Panc1 (cell line): ENCODE measurements at places on chromosomes 1 and 21. TPM values are rescaled to one million over a fixed set of nuclear protein-coding genes. Genes with fewer than 3 reads are reported as not detected.
A peak's percentile ranks its signal among the peaks of the same experiment; 100 is the strongest.

Gene PGLYRP3
- not detected for total RNA-seq

Gene GLIS1
- total RNA-seq = 0.28 TPM

Gene GLMN
- 10.4 TPM for total RNA-seq

Gene COL24A1
- total RNA-seq = 0.08 TPM

Gene CTSE
- not detected for total RNA-seq

Gene CYB5RL
- total RNA-seq = 19.4 TPM

Gene NECTIN4
- total RNA-seq = not detected

Gene LIN28A
- 0.64 TPM for total RNA-seq

Gene EPS15
- 54.4 TPM for total RNA-seq

Gene OLFML2B
- 1.5 TPM for total RNA-seq

Gene NUDT4B
- total RNA-seq = 0.59 TPM

Gene NASP
- 193 TPM for total RNA-seq

GRCh38 chr1:56025942-56026341 lies 553.4 kb downstream of the PLPP3 start:
- no peaks in the 10 kb centered on the region for H3K36me3 ChIP-seq
- no peaks in the 10 kb centered on the region for H3K27me3 ChIP-seq
- no peaks in the 10 kb centered on the region for H3K4me1 ChIP-seq
- no peak overlapping the region for H3K4me3 ChIP-seq
- no peak overlapping the region for H3K27ac ChIP-seq

GRCh38 chr1:229325853-229326487 lies 16.9 kb downstream of the CCSAP start:
- H3K4me3 ChIP-seq = no peak overlapping the region
- no peak for DNase-seq
- H3K27ac ChIP-seq = no peak overlapping the region
- H3K4me1 ChIP-seq = no peaks in the 10 kb centered on the region
- peaks cover 13% of the 10 kb centered on the region for H3K36me3 ChIP-seq

DNA sequence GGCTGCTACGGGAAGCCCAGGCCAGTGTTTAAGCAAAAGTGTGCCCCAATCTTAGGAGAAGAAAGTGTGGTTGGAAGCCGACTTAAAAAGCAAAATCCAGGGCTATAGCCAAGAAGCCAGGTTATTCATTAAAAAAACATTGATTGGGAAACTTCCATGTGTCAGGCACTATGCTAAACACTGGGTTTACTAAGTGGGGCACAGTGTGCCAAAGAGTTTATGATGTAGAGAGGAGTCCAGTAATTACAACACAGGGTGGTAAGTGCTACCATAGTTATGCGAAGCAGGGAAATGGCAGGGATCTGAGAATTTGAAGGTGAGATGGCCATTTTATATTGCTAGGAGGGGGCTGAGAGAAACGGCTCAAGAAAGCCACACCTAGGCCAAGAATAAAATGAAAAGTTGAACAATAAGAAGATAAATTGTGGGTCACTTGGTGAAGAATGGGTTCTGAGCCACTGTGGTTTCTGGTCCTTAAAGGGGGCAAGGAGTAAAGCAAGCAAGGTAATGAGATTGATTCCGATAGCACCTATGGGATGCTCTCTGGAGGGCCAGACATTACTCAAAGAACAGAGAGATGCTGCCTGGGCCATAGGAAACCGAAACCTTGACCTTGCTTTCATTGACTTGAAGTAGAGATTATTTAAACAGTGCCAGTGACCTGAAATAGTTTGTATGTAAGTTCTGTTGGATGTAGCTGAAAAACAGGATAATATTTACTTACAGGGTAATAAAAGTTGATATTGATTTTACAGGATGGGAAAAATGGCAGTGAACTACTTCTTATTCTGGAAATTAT lies 177.8 kb downstream of the GIPC2 start:
- no peak for DNase-seq
- no peaks in the 10 kb centered on the region for H3K4me1 ChIP-seq
- no peaks in the 10 kb centered on the region for H3K36me3 ChIP-seq

DNA sequence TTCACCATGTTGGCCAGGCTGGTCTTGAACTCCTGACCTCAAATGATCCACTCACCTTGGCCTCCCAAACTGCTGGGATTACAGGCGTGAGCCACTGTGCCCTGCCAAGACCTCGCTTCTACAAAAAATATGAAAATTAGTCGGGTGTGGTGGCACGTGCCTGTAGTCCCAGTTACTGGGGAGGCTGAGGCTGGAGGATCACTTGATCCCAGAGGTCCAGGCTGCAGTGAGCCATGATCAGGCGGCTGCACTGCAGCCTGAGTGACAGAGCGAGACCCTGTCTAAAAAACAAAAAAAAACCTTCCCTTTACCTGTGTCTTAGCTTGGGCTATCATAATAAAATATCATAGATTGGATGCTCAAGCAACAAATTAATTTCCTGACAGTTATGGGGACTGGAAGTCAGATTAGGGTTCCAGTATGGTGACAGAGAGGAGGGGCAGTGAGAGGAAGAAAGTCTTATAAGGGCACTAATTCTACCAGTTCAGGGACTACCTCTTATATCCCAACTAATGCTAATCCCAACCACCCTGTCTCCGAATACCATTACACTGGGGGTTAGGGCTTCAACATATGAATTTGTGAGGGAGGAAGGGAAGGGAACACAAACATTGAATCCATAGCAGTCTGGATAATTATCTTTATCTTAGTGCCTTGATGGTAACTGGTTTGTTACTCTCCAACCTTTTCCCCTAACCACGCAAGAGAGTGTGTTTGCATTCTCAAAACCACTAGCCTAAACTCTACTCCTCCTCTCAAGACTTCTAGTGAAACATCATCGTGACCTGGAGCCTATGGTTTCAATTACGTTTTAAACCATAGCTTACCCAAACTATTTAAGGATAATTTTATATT lies 1.0 kb upstream of the NAXE start:
- H3K4me1 ChIP-seq = peaks cover 32% of the 10 kb centered on the region
- H3K27ac ChIP-seq = peak overlapping the region; percentile 99
- H3K4me3 ChIP-seq = peak overlapping the region; percentile 84
- DNase-seq = no peak
- no peaks in the 10 kb centered on the region for H3K27me3 ChIP-seq

- H3K4me1 ChIP-seq = no peaks in the 10 kb centered on the region
- no peaks in the 10 kb centered on the region for H3K27me3 ChIP-seq
- H3K36me3 ChIP-seq = no peaks in the 10 kb centered on the region
Measured at GRCh38 chr1:232452117-232452516, 177.8 kb downstream of the SIPA1L2 start.

DNA sequence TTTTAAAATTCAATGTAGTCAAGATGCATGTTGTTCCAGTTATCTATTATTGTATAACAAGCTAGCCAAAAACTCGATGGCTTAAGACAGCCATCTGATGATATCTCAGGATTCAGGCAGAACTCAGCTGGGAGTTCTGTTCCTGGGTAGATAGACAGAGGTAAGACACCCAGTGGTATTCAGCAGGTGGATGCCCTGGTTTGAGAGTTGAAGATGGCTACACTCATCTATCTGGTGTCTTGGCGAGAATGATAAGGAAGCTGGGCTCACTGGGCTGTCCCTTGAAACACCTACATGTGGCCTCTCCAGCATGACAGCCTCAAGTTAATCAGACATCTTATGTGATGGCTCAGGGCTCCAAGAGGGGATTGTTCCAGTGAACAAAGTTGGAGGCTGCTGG lies 3.3 kb upstream of the KCNK1 start:
- peaks cover 38% of the 10 kb centered on the region for H3K27me3 ChIP-seq
- no peak overlapping the region for H3K4me3 ChIP-seq
- H3K4me1 ChIP-seq = peaks cover 3% of the 10 kb centered on the region; the same call in 1 of the 2 replicates
- peaks cover 5% of the 10 kb centered on the region; the same call in 1 of the 2 replicates for H3K36me3 ChIP-seq

DNA sequence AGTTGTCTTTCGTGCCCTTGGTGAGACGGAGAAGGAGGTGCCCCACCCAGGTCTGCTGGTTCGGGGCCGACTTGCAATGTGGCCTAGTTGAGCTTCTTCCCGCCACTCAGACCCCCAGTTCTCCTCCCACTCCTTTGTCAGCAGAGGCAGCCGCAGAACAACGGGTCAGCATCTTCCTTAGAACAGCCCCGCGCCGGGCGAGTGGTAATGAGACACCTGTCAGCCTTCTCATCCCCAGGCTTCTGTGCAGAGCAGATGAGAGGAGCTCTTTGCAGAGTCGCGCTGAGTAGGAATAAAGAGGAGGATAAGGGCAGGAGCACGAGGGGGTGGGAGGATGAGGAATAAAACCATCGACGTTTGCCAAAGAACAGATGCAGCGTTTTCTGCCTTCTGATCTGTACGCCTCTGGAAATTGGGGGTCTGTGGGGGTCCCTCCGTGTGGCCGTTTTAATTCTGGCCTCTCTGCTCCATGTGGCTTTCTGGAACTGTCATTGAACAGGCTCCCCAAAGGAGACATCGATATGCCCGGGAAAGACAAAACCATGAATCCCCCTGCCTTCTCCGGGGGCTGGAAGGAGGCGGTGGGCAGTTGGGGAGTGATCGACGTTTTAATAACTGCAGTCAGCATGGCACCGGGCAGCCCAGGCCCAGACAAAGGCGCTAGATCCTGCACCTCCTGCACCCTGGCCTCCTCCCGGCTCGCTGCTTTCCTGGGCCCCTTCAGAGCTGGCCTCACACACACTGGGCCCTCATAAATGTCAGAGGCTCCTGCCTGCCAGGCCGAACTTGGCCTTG lies 27.5 kb upstream of the IGSF21 start:
- H3K27me3 ChIP-seq = peaks cover 10% of the 10 kb centered on the region
- H3K4me3 ChIP-seq = no peak overlapping the region
- no peaks in the 10 kb centered on the region for H3K36me3 ChIP-seq
- H3K27ac ChIP-seq = no peak overlapping the region
- DNase-seq = no peak
- H3K4me1 ChIP-seq = no peaks in the 10 kb centered on the region

DNA sequence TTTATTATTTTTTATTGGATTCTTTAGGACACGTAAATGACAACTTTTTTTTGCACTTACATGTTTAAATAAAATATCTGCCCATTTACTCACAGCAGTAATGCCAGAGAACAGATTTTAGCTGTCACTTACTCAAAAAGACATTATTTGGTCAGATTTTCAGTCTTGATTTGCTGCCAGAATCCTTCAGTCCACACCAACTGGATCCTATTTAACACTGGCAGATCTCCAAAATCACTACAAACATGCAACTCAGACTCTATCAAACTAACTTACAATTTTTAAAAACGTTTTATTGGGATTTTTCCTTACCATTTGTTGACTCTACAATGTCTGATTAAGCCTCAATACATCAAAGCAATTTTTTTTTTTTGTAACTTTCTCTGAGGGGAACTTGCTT lies 11.1 kb downstream of the ATP6V1G3 start:
- H3K36me3 ChIP-seq = no peaks in the 10 kb centered on the region
- no peak overlapping the region for H3K27ac ChIP-seq
- DNase-seq = no peak

GRCh38 chr1:1162597-1163537 lies 10.8 kb upstream of the TTLL10 start:
- no peaks in the 10 kb centered on the region for H3K36me3 ChIP-seq
- no peaks in the 10 kb centered on the region for H3K27me3 ChIP-seq

DNA sequence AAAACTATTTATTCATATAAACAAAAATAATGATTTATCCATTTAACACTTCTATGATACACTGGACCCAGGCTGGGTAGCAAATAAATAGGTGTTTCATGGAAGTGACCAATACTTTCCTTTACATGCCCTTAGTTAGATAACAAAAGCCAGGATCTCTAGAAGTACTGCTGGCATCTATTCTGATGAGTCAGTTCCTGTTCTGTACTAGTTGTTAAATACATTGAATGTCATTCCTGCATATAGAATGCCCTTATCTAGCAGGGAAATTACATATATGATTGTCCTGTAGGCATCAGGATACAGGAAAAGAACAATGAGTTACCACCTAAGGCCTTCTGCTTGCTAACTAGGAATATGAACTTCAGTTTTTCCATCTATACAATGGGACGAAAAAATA lies 130.8 kb downstream of the HFM1 start:
- DNase-seq = no peak
- no peak overlapping the region for H3K4me3 ChIP-seq
- peaks cover 6% of the 10 kb centered on the region; the same call in 1 of the 2 replicates for H3K27me3 ChIP-seq
- H3K27ac ChIP-seq = no peak overlapping the region
- H3K4me1 ChIP-seq = no peaks in the 10 kb centered on the region

DNA sequence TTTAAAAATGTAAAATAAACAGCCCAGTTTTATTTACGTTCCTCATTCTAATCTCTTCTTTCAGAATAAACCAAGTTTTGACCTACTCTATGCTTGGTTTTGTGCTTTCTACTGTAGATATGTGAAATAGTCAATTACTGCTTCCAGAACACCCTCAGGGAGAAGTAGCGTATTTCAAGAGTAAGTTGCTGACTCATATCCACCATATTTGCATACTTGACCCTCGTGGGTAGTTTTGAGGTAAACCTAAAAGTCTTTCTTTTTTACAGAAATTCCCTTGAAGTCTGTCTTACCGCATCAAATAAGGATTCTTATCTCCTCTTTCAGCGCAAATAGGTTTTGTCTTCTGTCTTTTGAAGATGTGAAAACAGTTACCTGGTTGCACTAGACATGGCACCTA lies 1.4 kb upstream of the OR2L3 start:
- DNase-seq = no peak
- H3K27ac ChIP-seq = no peak overlapping the region
- no peaks in the 10 kb centered on the region for H3K27me3 ChIP-seq
- no peaks in the 10 kb centered on the region for H3K4me1 ChIP-seq

- no peak overlapping the region for H3K4me3 ChIP-seq
- H3K36me3 ChIP-seq = no peaks in the 10 kb centered on the region
- H3K4me1 ChIP-seq = no peaks in the 10 kb centered on the region
- H3K27ac ChIP-seq = no peak overlapping the region
- H3K27me3 ChIP-seq = no peaks in the 10 kb centered on the region; the same call in 1 of the 2 replicates
- no peak for DNase-seq
Measured at GRCh38 chr1:42359466-42359865, 21.1 kb upstream of the RIMKLA start.

GRCh38 chr1:170424346-170424745 lies 107.6 kb upstream of the GORAB start:
- DNase-seq = no peak
- no peaks in the 10 kb centered on the region for H3K27me3 ChIP-seq
- no peak overlapping the region for H3K4me3 ChIP-seq
- H3K27ac ChIP-seq = no peak overlapping the region

DNA sequence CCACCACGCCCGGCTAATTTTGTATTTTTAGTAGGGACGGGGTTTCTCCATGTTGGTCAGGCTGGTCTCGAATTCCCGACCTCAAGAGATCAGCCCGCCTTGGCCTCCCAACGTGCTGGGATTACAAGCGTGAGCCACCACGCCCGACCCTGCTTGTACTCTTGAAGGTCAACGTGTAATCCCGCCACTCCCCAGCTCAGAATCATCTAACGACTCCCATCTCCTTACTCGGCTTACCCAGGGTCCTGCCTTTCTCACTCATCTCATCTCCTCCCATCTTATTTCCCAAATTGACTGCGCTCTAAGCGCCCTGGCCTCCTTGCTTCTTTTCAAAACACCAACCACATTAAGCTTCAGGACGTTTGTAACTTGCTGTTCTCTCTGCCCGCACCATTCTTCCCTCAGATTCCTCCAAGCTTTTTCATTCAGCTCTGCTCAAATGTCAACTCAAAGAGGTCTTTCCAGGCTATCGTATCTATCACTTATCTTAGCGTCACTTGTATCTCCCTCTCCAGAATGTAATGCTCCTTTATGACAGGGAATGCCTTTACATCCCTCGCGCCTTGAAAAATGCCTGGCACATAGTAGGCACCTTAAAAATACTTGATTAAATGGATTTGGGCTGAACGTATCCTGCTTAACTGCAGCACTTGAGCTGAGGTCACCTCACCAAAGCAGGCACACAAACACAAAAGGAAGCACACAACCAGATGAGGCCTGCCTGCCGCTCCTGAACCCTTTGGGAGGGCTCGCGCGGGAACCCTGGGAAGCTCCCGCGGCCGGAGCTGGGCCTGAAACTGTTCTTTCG lies 1.4 kb upstream of the USP1 start:
- H3K4me3 ChIP-seq = peak overlapping the region; percentile 95
- H3K27ac ChIP-seq = peak overlapping the region; percentile 99
- H3K27me3 ChIP-seq = no peaks in the 10 kb centered on the region
- no peak for DNase-seq
- H3K4me1 ChIP-seq = peaks cover 11% of the 10 kb centered on the region
